Suprapubic skin (tissue), 4 donors: ENCODE measurements at places on chromosomes 16 and 17.
A peak's percentile ranks its signal among the peaks of the same experiment; 100 is the strongest.

DNA sequence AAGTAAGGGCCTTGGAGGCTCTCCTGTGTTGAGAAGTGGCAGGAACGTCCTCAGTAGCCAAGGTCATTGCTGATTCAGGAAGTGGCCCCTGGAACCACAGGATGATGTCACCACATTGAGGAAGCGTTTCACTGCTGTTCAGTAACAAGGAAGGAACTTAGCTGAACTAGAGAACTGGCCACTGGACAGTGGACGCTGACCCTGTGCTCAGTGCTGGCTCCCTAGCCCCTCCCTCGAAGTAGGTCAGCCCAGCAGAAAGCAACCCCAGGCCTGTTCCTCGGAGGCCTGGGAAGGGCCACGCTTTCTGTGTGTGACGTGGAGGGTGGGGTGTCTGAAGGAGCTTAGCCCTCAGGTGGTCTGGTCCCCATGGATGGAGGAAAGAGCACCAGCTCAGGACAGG lies 58.3 kb downstream of the B9D1 start:
- no peak overlapping the region for H3K27ac ChIP-seq
- DNase-seq, result no peak
- no peak overlapping the region for H3K4me3 ChIP-seq

- H3K36me3 ChIP-seq, result no peaks in the 10 kb centered on the region
- no peak for DNase-seq
- no peaks in the 10 kb centered on the region for H3K27me3 ChIP-seq
- H3K4me3 ChIP-seq, result peak overlapping the region; percentile 19
These were observed 12.9 kb downstream of the ZNRF1 start for GRCh38 chr16:75011634-75012307.

DNA sequence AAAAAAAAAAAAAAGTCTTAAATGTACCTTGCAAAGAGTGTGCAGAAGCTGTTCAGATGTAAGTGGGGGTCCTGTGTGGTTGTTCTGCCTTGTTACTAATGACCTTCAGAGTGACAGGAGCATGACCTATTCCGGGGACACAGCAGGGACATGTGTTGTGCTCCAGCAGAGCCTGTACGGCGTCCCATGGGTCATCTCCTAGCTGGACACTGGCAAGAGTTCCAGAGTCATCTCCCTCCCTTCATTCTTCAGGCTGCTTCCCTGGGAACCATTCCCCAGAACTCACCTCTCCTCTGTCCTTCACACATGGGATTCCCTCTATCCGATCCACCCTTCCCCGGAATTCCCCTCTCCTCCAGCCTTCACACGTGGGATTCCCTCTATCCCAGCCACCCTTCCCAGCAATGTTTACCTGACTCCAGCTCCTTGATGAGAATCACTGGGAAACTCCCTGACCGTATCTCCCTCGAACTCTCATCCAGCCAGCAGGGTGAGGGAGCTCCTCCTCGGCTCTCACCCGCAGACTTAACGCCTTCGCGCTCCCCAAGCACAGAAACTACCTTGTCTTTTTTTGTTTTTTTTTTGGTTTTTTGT lies 85.8 kb downstream of the MRM3 start:
- H3K27ac ChIP-seq, result peak overlapping the region; percentile 46
- H3K36me3 ChIP-seq, result no peaks in the 10 kb centered on the region
- DNase-seq, result no peak
- H3K4me3 ChIP-seq, result no peak overlapping the region
- peaks cover 56% of the 10 kb centered on the region for H3K4me1 ChIP-seq

GRCh38 chr17:75315541-75316243 lies 26.5 kb upstream of the SLC25A19 start:
- peaks cover 29% of the 10 kb centered on the region for H3K36me3 ChIP-seq
- no peak for DNase-seq
- H3K4me1 ChIP-seq, result peaks cover 8% of the 10 kb centered on the region
- no peak overlapping the region for H3K27ac ChIP-seq
- H3K4me3 ChIP-seq, result no peak overlapping the region

DNA sequence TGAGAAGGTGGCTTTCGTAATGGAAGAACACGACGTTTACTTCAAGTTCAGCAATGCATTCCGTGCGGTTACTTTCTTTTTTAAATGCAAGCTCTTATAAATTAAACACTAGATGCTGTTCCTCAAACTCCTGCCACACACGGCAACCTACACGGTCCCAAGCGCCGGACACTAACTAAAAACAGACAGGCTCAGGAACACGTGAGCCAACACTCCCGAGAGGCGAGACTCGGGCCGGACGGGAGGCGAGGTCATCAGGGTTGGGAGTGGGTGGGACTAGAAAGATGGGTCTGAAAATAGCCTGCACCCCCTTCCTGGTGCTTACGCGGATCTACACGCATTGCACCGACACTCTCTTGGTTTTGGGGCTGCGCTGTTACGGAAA lies 6.4 kb downstream of the CLCN7 start:
- H3K4me3 ChIP-seq, result no peak overlapping the region
- H3K4me1 ChIP-seq, result peaks cover 22% of the 10 kb centered on the region
- no peaks in the 10 kb centered on the region for H3K27me3 ChIP-seq
- no peaks in the 10 kb centered on the region for H3K36me3 ChIP-seq
- H3K27ac ChIP-seq, result no peak overlapping the region

DNA sequence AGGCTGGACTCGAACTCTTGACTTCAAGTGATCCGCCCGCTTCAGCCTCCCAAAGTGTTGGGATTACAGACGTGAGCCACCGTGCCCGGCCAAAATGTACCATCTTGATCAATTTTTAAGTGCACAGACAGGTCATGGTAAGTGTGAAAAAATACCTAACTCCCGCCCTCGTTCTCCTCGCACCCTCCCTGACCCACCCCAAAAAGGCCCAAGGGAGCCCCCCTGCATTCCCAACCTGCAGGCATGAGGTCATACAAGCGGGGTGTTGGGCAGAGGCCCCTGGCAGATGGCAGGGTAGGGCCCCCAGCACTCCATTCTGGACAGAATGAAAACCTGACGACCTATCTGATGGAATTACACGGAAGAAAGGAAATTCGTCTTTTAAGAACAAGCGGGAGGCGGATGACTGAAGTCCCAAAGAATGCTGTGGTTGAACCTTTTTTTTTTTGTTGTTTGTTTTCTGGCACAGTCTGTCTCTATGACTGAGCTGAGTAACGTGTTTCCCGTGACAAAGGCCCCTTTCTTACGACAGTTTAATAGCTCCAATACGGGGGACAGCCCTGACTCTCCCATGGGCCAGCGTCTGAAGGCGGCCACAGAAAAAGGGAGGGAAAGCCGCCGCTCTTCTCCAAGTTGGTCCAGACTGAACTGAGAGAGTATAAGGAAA lies 376.4 kb downstream of the SLC39A11 start:
- no peak for DNase-seq
- no peaks in the 10 kb centered on the region for H3K27me3 ChIP-seq
- H3K36me3 ChIP-seq, result no peaks in the 10 kb centered on the region
- peaks cover 2% of the 10 kb centered on the region for H3K4me1 ChIP-seq

DNA sequence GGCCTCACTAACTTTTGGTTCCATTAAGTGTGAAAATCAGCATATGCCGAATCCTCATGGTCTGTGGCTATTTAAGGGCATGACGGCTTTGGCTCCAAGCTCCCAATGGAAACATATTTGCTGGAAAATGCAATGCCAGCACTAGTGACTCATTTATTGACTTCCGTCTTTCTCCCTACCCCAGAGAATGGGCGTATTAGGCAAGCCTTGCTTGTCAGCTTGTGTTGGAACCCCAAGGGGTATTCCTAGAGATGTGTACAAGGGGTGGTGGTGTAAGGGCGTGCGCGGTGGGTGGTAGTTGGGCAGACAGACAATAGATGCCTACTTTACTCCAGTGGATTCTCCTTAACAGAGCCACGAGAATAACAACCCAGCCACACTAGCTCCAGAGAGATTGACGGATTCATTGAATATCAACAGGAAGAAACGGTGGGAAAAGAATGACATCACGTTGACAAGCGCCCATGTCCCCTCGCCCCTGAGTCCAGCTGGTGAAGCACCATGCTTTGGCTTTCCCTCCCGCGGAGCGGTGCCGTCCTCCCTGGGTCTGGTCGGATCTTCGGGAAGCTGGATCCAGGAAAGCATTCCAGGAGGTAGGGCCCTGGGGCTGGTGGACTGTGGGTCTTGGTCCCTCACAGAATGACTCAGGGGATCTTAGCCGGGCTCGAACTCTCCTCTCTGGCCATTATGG lies 10.3 kb downstream of the CD300LB start:
- H3K4me3 ChIP-seq, result no peak overlapping the region
- DNase-seq, result no peak
- no peaks in the 10 kb centered on the region for H3K4me1 ChIP-seq
- no peaks in the 10 kb centered on the region for H3K36me3 ChIP-seq

- no peak for DNase-seq
- no peaks in the 10 kb centered on the region for H3K27me3 ChIP-seq
- H3K27ac ChIP-seq, result peak overlapping the region; percentile 86
- H3K36me3 ChIP-seq, result peaks cover 37% of the 10 kb centered on the region
- peak overlapping the region; percentile 96 for H3K4me3 ChIP-seq
- peaks cover 36% of the 10 kb centered on the region for H3K4me1 ChIP-seq
These were observed 1.1 kb downstream of the PARN start for GRCh38 chr16:14628806-14629611.

- peaks cover 7% of the 10 kb centered on the region for H3K36me3 ChIP-seq
- no peaks in the 10 kb centered on the region for H3K27me3 ChIP-seq
- no peak overlapping the region for H3K4me3 ChIP-seq
These were observed 132.1 kb downstream of the CLEC16A start for GRCh38 chr16:11076259-11077018.

- H3K27me3 ChIP-seq, result no peaks in the 10 kb centered on the region
- H3K36me3 ChIP-seq, result no peaks in the 10 kb centered on the region
- no peak overlapping the region for H3K4me3 ChIP-seq
- no peak overlapping the region for H3K27ac ChIP-seq
These were observed 1146.5 kb upstream of the GOT2 start for GRCh38 chr16:59880611-59881010.

- peaks cover 30% of the 10 kb centered on the region for H3K27me3 ChIP-seq
- no peaks in the 10 kb centered on the region for H3K36me3 ChIP-seq
- no peak overlapping the region for H3K27ac ChIP-seq
These were observed 23.1 kb upstream of the SDK2 start for GRCh38 chr17:73667181-73667959.

DNA sequence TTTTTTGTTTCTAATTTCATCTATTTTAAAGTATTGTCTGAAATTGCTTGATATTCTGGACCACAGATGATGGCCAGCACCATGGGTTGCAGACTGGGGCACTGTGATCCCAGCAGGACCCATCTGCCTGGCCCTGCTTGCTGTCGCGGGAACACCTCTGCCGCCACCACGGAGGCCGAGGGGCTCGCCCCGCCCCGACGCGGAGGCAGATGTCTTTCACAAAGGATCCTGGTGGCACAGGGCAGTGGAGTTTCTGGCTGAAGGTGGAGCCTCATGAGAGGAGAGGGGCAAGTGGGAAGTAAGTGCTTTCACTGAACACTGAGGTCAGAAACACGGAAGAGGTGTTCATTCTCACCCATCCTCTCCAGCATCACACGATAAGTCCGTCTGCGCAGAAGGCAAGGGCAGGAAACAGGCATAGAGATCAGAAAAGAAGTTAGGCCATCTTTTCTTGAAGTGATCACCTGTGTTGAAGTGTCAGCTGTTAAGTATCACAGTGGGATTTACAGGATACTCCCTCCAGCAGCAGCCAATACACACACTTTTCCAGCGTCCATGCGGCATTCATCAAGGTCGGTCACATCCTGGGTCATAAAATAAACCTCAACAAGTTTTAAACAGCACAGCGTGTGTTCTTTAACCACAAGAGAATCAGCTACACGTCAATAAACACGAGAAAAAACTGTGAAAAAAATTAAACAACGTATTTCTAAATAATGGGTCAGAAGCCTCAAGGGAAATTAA lies 194.5 kb downstream of the RPTOR start:
- H3K36me3 ChIP-seq, result peaks cover 6% of the 10 kb centered on the region
- no peaks in the 10 kb centered on the region for H3K4me1 ChIP-seq
- H3K27ac ChIP-seq, result no peak overlapping the region
- no peak for DNase-seq
- H3K4me3 ChIP-seq, result no peak overlapping the region

DNA sequence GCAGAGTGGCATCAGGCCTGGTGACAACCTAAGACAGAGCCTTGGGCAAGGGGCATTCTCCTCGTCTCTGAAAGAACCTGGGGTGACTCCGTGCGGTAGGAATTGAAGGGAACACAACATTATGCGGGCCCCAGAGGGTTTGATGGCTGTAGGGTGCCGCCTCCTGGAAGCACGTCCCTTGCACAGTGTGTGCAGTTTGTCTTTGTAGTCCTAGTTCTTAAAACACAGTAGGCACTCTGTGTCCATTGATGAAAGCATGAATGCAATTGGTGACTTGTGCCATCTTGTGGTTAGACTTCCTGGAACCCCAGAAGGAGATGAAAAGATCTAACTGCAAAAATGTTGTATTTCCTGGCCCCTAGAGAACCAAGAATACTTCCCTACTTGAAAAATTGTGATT lies 279.8 kb downstream of the UTP18 start:
- H3K27me3 ChIP-seq, result no peaks in the 10 kb centered on the region
- H3K4me1 ChIP-seq, result no peaks in the 10 kb centered on the region
- no peak for DNase-seq
- no peak overlapping the region for H3K4me3 ChIP-seq
- H3K36me3 ChIP-seq, result no peaks in the 10 kb centered on the region

- peaks cover 29% of the 10 kb centered on the region for H3K4me1 ChIP-seq
- H3K4me3 ChIP-seq, result no peak overlapping the region
- peak overlapping the region; percentile 88 for H3K27ac ChIP-seq
- DNase-seq, result peak; percentile 91
These were observed 7.0 kb downstream of the PLXDC1 start for GRCh38 chr17:39144416-39144840.

GRCh38 chr16:72051818-72052217 lies 2.5 kb upstream of the HP start:
- DNase-seq, result no peak
- no peaks in the 10 kb centered on the region for H3K36me3 ChIP-seq
- H3K27me3 ChIP-seq, result no peaks in the 10 kb centered on the region
- no peak overlapping the region for H3K4me3 ChIP-seq
- H3K4me1 ChIP-seq, result no peaks in the 10 kb centered on the region

DNA sequence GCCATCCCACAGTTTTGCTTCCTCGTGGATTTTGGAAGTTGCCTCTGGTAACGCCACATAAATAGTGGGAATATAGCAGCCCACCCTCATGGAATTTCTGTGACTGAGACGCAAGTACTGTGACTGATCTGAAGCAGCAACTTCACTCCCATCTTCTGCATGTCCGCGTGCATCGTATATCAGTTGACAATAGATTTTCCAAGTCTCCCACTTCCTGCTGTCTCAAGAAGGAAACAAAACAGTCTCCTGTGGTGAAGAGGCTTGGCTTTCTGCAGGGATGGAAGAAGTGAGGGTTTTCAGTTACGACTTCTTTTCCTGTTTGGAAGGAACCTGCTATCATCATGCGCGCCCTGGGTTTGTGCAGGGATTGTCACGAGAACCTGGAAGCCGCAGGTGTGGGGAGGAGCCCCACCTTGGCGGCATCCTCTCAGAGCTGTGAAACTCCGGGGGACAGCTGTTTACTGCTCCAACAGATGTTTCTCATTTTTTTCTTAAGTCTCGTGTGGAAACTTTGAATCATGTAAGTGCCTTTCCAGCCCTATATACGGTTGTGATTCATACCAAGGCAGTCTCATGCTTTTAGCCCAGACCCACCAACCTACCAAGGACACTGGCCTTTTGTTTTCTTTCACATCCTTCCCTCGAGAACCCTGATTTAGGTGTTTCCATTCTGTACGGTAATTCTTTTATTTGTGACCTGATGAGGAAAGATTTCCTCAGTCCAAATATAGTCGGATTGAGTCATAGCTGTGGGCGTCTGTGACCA lies 57.5 kb downstream of the WIPI1 start:
- H3K36me3 ChIP-seq, result no peaks in the 10 kb centered on the region
- no peak overlapping the region for H3K4me3 ChIP-seq
- no peaks in the 10 kb centered on the region for H3K27me3 ChIP-seq

GRCh38 chr17:58277802-58278595 lies 2.7 kb downstream of the MPO start:
- no peak for DNase-seq
- peaks cover 44% of the 10 kb centered on the region for H3K27me3 ChIP-seq
- H3K4me3 ChIP-seq, result no peak overlapping the region
- H3K36me3 ChIP-seq, result no peaks in the 10 kb centered on the region
- H3K27ac ChIP-seq, result no peak overlapping the region
